Renal cortical epithelial cell (primary cell): ENCODE measurements at places on chromosomes 6 and 20.

DNA sequence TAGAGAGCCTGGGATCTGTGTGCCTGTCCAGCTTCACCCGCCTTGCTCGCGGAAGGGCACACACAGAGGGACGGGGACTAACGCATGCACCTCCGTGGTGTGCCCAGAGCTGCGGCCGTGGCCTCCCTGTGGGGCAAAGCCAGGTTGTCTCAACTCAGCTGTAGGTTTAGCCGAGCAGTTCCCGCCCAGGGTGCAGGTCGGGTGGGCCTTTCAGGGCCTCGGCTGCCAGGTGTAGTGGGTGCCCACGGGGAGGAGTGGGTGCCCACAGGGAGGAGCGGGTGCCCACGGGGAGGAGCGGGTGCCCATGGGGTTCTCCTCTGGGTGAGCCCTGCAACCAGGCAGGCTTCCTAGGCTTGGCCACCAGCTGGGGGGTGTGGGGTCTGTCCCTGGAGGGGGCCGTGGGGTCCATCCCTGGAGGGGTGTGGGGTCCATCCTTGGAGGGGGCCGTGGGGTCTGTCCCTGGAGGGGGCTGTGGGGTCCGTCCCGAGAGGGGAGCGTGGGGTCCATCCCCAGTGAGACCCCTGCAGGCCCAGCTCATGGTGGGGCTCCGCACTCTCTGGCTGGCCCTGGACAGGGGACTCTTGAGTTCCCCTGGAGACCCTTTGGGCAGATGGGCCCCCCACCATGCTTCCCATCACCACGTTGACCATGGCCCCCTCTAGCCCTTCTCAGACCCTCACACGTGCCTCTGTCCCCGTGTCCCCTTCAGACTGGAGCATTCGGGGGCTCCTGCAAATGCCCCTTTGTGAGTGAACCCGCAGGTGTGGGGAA is 37.8 kb upstream of the CHRNA4 start:
- no peak for DNase-seq

GRCh38 chr6:110089323-110089722 is 90.1 kb downstream of the WASF1 start:
- no peak for DNase-seq

DNA sequence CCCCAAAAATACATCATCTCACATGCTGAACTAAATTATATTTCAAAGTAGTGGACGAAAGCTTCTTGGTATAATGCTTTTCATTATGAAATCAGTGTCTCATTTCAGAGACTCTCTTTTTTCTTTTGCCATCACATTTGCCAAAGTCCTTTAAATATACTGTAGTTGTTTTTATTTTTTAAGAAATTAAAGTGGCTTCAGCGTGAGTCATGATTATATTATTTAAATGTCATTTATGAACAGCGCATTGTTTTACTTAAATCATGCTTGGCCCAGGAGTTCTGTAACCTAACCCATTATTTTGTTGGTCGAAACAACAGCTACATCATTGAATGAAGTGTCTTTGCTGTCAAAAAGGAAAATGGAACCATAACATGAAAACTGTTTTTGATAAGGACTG is 100.9 kb downstream of the CD109 start:
- DNase-seq: no peak

DNA sequence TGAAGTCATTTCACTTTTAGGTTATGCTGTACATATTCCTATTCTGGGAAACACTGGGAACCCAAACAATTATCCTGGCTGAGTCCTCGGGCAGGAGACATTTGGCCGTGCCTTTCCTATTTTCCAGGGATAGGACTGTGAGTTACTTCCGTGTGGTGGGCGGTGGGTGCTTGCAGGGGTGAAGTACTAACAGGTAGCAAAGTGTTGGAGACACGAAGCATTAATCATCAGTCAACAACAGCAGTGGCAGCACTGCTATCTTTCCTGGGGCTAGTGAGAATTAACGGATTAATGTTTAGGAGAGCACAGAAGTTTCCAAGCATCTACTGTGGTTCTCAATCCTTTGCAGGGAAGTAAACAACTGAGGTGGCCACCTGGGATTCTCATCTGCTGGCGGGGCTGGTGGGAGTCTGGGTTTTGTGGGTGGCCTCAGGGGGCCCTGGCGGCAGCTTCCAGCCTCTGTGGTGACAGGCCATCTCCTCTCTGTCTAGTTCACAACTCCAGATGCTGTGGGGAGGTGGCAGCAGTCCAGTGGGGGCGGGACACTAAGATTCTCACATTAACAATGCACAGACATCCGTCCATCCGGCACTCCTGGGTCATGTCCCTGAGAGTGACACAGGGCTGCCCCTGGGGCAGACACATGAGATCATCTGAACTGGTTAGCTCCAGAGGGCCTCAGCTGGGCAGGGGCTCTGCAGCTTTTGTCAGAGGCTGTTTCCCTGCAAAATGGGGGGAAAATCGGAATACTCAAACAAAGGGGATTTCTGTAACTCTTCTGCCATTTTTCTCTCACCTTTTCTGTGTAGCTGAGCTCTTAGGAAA is 90.9 kb downstream of the GJA10 start:
- DNase-seq: no peak

- peak; percentile 54 for DNase-seq
These were observed 5.1 kb downstream of the KCNS1 start for GRCh38 chr20:45095805-45096238.

- no peak for DNase-seq
These were observed 118.3 kb downstream of the STXBP5 start for GRCh38 chr6:147322299-147323162.
